ENCODE measurements at places on chromosomes 7 and 10.

- no peak for DNase-seq
Measured at GRCh38 chr7:47232751-47233412, 349.0 kb downstream of the TNS3 start.

- DNase-seq: no peak
Measured at GRCh38 chr7:123460616-123461015, 73.8 kb downstream of the IQUB start.

- no peak for DNase-seq
Measured at GRCh38 chr7:121873289-121874194, 581 bp downstream of the PTPRZ1 start.

DNA sequence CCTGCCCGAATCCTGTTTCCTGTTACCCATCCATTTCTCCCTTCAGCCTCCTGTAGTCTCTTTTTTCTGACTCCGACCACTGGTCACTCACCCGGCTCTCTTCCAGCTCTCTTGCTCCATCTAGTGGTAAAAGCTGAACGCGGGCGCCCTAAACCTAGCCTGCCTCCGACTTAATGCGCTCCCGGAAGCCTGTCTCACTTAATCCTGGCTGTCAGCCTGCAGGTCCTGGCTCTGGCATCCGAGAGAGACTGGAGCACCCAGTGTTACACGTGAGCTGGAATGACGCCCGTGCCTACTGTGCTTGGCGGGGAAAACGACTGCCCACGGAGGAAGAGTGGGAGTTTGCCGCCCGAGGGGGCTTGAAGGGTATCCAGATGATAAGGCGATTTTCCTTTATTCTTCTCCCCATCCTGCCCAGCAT lies 10.3 kb downstream of the SUMF2 start:
- DNase-seq: peak; percentile 22

GRCh38 chr7:25967278-25968204 lies 184.5 kb upstream of the NFE2L3 start:
- no peak for DNase-seq

- no peak for DNase-seq
Measured at GRCh38 chr10:103679096-103679790, 176.1 kb downstream of the SH3PXD2A start.
